ENCODE measurements at places on chromosomes 2 and 18.

- no peak for DNase-seq
Observed at GRCh38 chr2:241999184-241999583, 129.7 kb downstream of the RTP5 start.

- DNase-seq, result no peak
Observed at GRCh38 chr2:120854766-120855530, 119.3 kb downstream of the GLI2 start.

- no peak for DNase-seq
Observed at GRCh38 chr2:234411793-234412192, 85.1 kb downstream of the ARL4C start.

DNA sequence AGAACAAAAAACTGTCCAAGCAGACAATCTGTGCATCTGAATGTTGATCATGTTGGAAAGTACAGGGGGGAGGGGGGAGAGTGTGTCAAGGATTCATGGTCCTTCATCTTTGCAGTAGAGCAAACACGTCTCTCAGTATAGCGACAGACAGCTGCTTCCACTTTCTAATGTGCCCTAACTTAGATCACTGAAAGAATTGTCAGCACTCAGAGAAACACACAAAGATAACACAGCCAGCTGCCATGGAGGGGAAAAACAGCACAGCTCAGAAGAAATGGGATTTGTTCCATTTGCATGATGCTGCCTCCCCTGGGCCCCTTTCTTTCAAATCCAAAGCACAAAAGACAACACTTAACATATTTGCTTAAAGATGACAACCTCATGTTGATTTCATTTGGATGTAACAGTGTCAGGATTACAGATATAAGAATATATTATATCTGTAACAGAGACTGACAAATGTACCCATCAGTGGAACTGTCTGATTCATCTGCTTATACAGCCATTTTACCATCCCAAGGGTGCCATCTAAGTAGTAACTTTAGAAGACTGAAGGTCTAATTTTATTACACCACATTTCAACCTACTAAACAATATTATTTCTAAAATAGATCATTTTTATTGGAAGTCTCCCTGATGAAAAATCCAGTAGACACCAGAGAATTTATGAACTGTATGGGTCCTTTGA lies 17.7 kb downstream of the FIGN start:
- no peak for DNase-seq
